DMS 273 treated with DMSO at 0.1 percent for 48 hours (cell line): ENCODE measurements at places on chromosomes 13 and 19.

- DNase-seq = peak; percentile 23
These were observed 48.2 kb upstream of the KPNA3 start for GRCh38 chr13:49840675-49841074.

DNA sequence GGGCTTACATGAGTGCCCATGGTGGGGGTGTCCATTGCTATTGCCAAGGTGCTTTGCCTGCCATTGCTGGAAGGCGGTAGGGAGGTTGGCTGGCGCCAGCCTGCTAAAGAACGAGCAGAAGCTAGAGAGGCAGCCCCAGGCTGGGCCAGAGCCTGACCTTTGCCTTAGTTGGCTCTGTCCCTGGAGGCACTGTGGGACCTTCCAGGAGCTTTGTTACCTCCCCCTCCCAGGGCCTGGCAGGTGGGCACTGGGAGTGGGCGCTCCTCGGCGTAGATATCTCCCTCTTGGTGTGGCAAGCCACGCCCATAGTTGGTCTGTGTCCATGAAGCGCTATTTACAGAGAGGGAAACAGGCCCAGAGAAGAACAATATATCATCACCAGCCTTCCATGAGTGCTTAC lies 2.3 kb upstream of the SLC25A42 start:
- no peak for DNase-seq

GRCh38 chr13:23386533-23386932 lies 47.0 kb downstream of the SACS start:
- no peak for DNase-seq

DNA sequence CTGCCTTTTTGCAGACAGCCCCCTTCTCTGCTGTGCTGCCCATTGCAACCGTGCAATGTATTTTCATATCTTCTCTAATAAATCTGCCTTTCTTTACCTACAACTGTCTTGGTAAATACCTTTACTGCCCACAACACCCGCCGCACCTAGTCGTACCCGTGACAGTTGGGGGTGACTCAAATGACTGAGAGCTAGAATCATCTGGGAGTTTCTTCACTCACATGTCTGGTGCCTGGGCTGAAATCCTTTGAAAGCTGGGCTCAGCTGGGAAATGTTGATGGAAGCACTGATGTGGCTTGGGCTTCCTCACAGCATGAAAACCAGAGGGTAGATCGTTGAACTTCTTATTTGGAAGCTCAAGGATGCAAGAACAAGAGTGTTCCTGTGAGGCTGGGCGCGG lies 2.8 kb upstream of the PNMA8A start:
- DNase-seq = no peak

DNA sequence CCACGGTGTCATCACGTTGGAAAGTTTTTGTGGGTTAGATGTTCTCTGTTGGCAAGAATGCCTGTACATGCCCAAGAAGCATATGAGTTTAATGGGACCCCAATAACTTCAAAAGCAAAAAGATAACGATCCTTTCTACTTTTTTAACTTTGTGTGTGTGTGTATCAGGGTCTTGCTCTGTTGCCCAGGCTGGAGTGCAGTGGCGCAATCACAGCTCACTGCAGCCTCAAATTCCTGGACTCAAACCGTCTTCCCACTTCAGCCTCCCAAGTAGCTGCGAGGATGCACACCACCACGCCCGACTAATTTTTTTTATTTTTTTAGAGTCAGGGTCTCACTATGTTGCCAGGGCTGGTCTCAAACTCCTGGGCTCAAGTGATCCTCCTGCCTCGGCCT lies 34.3 kb upstream of the TPM4 start:
- no peak for DNase-seq

- no peak for DNase-seq
These were observed 249.7 kb downstream of the DACH1 start for GRCh38 chr13:71617265-71617664.

DNA sequence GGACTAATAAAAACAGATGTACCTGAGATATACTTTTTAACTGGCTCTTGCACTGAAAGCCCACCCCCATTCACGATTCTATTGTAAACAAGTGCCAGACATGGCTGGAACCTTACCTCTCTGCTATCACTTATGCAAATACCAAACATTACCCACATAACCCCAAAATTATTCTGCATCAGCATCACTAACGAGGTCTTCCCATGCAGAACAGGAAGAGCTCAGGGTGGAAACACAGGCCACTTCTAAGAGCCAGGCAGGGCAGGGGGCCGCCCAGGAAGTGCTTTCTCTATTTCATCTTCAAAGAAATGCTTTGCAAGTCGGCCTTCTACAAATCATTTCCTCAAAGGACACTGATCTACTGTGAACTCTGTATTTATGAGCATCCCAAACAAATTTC lies 7.3 kb downstream of the IRS2 start:
- no peak for DNase-seq

GRCh38 chr19:51194527-51195315 lies 30.2 kb upstream of the CD33 start:
- DNase-seq = no peak

- no peak for DNase-seq
These were observed 18.7 kb downstream of the LSM4 start for GRCh38 chr19:18304208-18304457.

DNA sequence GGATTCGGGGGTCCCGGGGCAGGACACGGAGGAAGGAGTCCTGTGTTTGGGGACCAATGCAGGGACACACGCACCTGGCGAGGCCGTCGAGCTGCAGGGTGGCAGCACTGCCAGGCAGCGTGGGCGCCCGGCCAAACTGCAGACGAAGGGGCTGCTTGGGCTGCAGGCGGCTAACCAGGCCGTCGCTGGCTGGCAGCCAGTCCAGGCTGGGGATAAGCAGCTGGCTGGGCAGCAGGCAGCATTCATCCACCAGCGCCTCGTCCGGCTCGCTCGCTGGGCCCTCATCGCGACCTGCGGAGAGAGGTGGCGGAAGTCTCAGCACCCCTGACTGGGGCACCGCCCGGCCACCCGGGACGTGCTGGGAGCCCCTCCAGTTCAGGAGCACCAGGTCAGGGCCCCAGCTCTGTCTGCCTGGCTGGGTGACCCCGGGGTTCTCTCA lies 11.5 kb downstream of the CFD start:
- DNase-seq = peak; percentile 65

- DNase-seq = no peak
These were observed at the start of gene POU2F2 for GRCh38 chr19:42132030-42132628. TSS of gene POU2F2 (minus strand) at chr19:42132446. CDS start at chr19:42132411, 35 bp downstream.

- no peak for DNase-seq
These were observed 13.6 kb upstream of the CRTC1 start for GRCh38 chr19:18669883-18670282.

DNA sequence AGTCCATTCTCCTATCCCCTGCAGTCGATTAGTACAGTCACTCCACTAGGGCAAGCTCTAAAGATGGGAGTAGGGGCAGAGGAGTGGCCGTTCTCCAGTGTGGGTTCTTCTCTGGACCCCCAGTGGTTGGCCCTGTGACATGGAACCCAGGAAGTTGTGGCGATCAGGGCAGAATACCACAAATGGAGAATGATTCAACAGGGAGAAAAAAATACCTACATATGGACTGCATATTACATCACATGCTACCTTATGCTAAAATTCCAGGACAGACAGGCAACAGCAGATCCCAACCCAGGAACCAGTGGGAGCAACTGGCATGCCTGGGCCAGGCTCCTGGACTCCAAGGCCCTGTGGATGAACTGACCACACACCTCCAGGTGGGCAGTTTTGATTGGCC lies 20.4 kb downstream of the POU2F2 start:
- DNase-seq = no peak

- no peak for DNase-seq
These were observed 58.9 kb upstream of the TM9SF2 start for GRCh38 chr13:99442273-99442895.

DNA sequence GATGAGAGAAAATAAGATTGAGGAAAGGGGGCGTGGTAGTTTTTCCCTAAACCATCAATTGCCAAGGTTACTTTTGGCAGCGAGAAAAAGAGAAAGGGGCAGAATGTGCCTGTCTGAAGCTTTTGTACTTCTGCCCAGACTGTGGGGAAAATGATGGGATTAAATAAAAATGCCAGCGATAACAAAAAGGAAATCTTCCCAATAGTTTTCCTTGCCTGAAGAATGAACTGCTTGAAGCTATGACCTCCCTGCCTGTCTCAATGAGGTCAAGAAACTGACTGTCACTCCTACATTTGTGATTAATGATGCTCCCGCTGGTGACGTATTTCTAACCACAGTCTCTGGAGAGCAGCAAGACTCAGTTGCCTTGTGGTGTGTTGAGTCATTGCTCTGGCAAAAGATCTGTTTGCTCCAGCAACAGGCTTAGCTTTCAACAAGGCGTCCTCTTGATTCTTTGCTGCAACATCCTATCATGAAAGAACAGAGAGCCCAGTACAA lies 1051.5 kb downstream of the DIAPH3 start:
- DNase-seq = no peak

DNA sequence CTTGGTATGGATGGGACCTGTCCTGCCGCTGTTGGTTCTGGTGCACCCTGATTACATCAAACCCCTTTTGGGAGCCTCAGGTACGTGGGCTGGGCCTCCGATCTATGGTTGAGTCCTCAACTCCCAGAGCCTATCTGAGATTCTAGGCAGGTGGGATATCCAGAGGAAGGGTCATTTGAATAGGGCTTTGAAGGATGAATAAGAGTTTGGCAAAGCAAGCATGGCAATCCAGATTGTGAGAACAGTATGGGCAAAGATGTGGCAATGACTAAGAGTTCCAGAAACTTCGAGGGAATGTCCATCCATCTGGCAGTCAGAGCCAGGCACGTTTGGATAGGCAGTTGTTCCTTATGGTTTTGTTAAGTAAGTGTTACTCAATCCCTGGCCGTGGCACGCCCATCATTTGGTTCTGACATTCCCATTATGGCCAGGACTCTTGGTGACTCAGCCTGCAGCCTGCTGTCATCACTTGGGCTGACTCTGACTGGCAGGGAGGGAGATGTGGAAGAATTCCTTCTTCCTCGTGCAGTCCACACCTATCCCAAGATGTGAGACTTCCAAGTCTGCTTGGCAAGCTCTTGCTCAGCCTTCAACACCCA lies 21.5 kb downstream of the CYP4F22 start:
- no peak for DNase-seq

DNA sequence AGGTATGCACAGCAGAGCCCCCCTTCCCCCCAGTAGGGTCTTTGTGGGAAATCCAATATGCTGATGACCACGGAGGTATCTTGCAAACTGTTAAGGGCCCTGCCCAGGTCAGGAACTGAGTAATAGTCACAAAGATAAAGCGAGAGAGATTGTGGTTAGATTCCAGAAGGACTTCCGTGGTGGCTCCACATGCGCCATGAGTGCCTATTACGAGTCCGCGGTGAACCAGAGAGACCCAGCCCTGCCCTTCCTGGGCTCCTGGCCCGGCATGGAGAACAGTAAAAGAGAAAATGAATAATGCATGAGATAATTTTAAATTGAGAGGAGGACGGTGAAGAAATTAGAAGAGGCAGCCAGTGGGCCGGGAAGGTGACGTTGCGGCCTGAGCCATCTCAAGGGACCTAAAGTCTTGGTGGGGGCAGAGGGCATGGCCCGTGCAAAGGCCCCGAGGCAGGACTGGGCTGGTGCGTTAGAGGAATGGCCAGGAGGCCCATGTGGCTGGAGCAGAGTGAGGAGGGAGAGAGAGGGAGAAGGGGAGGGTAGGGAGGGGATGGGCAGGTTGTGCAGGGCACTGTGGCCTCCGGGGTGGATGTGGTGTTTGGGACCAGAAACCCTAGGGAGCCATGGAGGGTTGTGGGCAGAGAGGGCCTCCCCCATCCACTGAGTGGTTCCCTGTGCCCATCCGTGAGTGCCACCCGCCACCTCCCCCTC lies 46.6 kb upstream of the NFIC start:
- DNase-seq = no peak

DNA sequence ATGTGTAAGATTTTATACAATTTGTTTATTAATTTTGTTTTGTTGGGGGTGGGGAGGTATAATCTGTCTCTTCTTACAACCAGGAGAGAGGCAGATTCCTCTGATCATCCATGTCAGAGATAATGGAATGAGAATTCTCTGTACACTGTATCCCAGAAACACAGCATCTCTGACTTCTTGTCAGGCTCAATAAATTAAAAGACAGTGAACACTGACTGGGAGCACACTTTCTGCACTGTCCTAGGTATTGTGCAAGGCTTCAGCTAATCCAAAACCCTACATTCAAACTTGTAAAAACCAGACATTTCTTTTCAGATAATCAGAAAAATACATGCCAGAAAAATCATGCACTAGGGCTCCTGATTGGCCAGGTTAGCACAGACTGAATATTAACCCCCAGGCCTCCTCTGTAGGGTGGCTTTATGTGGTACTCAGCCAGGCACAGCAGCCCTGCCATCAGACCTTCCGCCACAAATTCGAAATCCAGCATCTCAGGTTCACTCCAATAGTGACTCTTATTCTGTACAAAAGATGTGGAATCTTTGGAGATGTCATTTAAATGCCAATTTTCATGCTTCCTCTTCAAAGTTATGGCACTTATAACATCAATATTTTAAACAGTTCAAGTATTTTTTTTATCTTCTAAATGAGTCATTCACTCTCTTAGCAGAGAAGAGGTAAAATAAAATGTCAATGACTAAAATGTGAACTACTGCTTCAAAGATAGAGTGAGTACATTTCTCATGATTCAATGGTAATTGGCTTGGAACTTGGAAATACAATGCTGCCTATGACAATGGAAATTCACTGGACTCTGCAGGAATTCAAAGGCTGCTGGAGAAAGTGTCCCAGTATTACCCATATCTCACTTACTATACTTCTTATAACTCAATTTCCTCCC lies 211.5 kb downstream of the KLF12 start:
- no peak for DNase-seq

GRCh38 chr13:29733147-29733611 lies 117.2 kb downstream of the UBL3 start:
- DNase-seq = no peak

GRCh38 chr13:103431856-103432255 lies 365.6 kb upstream of the SLC10A2 start:
- peak; percentile 66 for DNase-seq

- DNase-seq = no peak
These were observed 2.7 kb upstream of the TFDP1 start for GRCh38 chr13:113581871-113582270.

DNA sequence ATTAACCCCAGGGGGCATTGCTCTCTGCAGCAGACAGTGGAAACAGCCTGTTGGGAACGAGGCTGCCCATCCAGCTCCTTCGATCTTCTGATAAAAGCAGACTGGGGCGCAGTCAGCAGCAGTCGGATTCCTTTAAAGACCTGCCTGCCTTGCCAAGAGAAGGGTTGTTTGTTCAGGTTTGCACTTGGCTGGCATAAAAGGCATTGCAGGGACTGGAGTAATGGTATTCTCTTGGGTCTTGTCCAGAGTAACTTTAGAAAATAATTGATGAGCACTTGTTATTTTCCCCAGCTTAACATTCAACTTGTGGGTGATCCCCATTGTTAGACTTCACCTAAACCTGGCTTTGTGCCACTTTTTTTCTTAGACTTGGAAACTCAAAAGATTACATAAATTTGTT lies 67.3 kb upstream of the SLC10A2 start:
- DNase-seq = no peak
